ENCODE measurements at places on chromosomes 2 and 18.
A peak's percentile ranks its signal among the peaks of the same experiment; 100 is the strongest.

- no peak for DNase-seq
Measured at GRCh38 chr2:162769066-162769465, 69.5 kb downstream of the KCNH7 start.

GRCh38 chr2:229686122-229686919, 28.0 kb downstream of the DNER start:
- DNase-seq = no peak

DNA sequence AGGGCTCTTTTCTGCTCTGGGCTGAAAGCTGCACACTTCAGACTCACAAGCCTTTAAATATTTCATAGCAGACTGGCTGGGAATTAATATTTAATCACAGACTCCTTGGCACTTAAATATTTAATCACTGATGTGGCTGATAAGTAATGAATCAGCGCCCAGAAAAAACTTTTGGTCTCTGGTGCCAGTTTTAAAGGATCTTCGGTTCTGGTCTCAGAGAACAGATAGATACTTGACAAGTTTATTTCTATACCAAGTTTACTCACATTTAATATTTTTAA, 201.2 kb downstream of the MYCN start:
- DNase-seq = no peak

DNA sequence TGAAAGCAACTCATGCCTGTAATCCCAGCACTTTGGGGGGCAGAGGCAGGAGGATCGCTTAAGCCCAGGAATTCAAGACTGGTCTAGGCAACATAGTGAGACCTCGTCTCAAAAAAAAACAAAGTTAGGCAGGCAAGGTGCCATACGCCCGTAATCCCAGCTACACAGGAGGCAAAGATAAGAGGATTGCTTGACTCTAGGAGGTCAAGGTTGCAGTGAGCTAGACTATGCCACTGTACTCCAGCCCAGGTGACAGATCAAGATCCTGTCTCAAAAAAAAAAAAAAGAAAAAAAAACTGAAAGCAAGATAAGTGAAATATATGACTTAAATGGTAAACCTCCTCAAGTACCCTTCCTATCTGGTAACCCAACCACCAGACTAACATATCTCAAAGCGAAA, 59.8 kb downstream of the USP34 start:
- no peak for DNase-seq

DNA sequence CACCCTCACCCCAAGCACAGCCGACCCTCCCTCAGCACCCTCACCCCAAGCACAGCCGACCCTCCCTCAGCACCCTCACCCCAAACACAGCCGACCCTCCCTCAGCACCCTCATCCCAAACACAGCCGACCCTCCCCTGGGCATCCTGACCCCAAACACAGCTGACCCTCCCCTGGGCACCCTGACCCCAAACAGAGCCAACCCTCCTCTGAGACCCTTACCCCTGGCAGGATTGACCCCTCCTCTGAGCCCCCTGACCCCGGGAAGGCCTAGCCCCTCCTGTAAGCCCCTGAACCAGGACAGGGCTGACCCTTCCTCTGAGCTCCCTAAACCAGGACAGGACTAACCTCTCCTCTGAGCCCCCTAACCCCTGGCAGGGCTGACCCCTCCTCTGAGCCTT, 84.4 kb upstream of the RAB6C start:
- DNase-seq = no peak

GRCh38 chr2:27664154-27664574, 475 bp downstream of the SLC4A1AP start:
- DNase-seq = no peak

DNA sequence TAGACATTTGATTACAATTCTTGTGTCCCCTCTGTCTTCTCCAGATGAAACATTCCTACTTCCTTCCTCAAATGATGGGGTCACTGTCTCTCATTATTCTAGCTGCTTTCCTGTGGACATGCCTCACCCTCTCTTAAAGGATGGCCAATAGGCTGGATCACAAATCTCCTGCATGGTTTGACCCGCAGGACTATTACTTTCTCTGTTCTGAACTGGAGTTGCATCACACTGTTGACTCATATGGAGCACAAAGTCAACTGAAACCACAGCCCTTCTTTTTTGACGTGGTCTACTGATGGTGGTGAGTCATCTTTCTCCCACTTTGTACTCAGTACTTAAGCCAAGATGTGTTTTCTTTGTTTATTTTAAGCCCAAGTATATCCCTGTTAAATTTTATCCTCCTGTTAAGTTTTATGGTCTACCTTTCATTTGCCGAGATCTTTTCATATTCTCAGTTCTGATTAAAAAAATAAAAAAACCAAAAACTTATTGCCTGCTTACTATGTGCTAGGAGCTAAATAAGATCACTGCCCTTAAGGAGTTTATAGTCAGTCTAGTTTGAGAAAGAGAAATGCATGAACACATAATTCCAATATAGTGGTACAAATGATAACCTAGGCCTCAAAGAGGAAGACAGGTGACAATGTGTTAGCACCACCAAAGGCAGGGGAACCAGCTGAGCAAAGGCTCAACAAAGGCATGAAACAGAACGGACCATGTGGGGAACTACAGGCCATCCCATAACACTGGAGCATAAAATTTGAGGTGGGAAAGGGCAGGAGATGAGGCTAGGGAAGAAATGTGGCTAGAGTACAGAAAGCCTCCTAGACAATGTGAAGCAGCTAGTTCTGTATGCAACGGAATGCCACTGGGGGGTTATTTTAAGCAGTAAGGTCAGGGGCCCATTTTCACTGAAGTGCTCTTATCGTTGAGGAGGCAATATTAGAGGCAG, 67.6 kb upstream of the ZFP36L2 start:
- DNase-seq = peak; percentile 97
